ENCODE measurements at places on chromosomes 4 and X. TPM values are rescaled to one million over a fixed set of nuclear protein-coding genes. Genes with fewer than 3 reads are reported as not detected.

Gene MOB1B
- polyA plus RNA-seq, result 8.0 TPM

DNA sequence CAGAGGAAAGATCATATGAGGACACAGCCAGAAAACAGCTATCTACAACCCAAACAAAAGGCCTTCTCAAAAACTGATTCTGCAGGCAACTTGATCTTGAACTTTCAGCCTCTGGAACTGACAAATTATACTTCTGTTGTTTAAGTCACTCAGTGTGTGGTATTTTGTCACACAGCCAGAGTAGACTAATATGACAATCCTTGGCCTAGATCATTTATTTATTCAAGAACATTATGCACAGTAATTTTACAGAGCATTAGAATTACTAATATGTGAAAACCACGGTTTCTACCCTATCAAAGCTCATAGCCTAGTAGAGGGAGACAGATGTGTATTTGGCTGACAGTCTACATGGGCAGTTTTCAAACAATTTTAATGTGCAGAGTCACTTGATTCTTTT lies 167.8 kb upstream of the PCDH18 start:
- DNase-seq, result no peak

DNA sequence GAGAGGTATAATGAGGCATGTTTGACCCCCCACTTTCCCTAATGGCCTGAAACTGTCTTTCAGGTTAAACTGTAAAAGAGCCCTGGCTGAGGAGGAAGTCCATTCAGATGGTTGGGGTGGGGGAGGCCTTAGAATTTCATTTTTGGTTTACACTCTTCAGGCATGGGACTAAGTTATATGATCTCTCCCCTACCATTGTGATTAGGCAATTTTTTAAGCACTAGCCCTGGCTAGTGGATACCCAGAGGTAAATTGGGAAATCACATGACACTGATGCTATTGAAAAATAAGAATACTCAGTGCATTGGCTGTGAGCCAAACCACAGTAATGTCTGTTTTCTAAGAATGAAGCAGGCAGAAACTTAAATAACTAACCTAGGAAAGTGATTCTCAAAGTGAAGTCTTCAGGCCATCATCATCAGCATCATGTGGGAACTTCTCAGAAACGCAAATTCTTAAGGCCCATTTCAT lies 149.7 kb downstream of the RRAGB start:
- no peak for DNase-seq

- DNase-seq, result no peak
These were observed 492.9 kb downstream of the SPRY1 start for GRCh38 chr4:123889507-123889906.

Gene MAOB
- polyA plus RNA-seq, result 60.3 TPM

- no peak for DNase-seq
These were observed 16.8 kb upstream of the ARSH start for GRCh38 chrX:2989565-2989964.

GRCh38 chrX:41516999-41517765 lies 70.0 kb downstream of the NYX start:
- no peak for DNase-seq

GRCh38 chr4:108078024-108078733 lies 88.5 kb downstream of the HADH start:
- no peak for DNase-seq

Gene FRAS1
- polyA plus RNA-seq, result 0.27 TPM

GRCh38 chr4:119865789-119866188 lies 200.9 kb downstream of the MAD2L1 start:
- no peak for DNase-seq

GRCh38 chr4:71785959-71786358 lies 2.1 kb upstream of the GC start:
- DNase-seq, result no peak

- no peak for DNase-seq
These were observed 35.5 kb downstream of the REPS2 start for GRCh38 chrX:16981980-16982379.

Gene BMPR1B
- 0.13 TPM for polyA plus RNA-seq

Gene FGF13
- polyA plus RNA-seq, result 10.5 TPM

Gene HSPA4L
- 1.7 TPM for polyA plus RNA-seq

Gene SLITRK2
- polyA plus RNA-seq, result 0.48 TPM

DNA sequence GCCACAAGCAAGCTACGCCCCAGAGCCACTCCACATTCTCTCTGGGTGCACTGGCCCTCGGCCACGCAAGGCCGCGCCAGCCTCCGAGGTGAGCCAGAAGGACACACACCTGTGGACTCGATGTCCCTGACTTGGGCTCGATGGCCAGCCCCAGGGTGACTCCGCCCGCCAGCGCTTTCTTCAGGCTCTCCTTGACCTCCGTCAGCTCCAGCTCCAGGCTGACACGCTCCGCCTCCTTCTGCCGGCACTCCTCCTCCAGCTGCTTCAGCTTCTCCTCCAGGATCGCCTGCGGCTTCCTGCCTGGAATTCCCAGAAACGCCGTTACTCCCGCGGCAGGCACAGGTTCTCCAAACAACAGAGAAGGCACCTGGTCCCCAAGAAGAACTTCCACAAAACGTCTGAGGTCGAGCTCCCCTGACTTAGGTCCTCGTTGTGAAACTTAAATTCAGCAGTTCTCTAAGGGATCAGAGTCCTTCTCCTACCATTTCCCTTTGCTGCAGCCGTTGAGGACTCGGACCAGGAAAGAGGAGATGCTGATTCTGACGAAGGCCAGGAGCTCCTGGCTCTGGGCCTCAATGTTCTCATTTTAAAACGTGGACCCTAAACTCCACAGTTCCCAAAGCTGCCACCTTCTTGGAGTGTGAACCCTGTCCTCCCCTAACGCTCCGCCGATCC lies 166.8 kb downstream of the AFAP1 start:
- no peak for DNase-seq

GRCh38 chr4:134202166-134202956 lies 772 bp upstream of the PABPC4L start:
- DNase-seq, result no peak

- no peak for DNase-seq
These were observed 1118.2 kb downstream of the ARAP2 start for GRCh38 chr4:35125995-35126712.

GRCh38 chr4:137129441-137129840 lies 402.9 kb downstream of the PCDH18 start:
- DNase-seq, result no peak

- no peak for DNase-seq
These were observed 19.9 kb upstream of the IGSF1 start for GRCh38 chrX:131308980-131309379.

Gene TASL
- 0.48 TPM for polyA plus RNA-seq

GRCh38 chrX:136495043-136495442 lies 2.3 kb upstream of the HTATSF1 start:
- no peak for DNase-seq

GRCh38 chr4:140724760-140725159 lies 31.4 kb downstream of the TBC1D9 start:
- no peak for DNase-seq

Gene MFAP3L
- polyA plus RNA-seq, result 5.5 TPM

DNA sequence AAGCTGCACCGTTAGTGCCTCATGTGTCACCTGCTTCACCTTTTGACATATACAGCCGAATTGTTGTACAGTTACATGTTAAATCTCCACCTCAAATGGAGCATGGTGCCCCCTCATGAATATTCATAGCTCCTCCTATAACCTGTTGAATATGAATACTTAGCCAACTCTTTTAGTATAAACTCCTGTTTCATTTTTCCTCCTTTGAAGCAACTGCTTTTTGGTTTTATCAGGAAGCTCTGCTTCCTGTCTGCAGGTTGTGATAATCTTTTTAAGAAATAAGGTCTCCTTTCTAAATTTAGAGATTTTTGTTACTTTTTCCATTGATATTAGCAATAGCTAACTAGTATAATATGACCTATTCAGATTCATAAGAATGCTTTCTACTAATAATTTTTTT lies 1429.2 kb upstream of the AGA start:
- DNase-seq, result no peak
